ENCODE measurements at places on chromosomes 6 and 20.

- no peak for DNase-seq
Measured at GRCh38 chr6:120614723-120615122, 719.6 kb downstream of the TBC1D32 start.

- no peak for DNase-seq
Measured at GRCh38 chr6:155414049-155414448, 41.6 kb downstream of the NOX3 start.

GRCh38 chr6:111564482-111564945 is 41.2 kb downstream of the TRAF3IP2 start:
- DNase-seq = no peak

DNA sequence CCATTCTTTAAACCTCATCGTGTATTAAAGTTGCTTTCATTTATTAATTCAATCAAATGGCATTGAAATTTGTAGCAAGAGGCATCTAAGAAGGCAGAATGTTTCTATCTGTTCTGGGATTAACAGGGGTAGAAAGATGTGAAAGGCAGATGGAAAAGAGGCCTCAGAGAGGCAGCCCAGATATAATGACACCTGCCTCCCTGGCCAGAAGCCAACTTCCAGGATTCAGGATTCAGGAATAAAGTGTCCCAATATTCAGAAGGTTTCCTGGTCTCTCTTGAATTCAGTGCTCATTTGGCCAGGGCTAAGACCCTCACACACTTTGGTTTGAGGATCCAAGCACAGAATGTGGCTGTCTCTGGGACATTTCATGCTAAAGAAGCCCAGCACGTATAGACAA is 39.9 kb downstream of the HLA-B start:
- DNase-seq = no peak

DNA sequence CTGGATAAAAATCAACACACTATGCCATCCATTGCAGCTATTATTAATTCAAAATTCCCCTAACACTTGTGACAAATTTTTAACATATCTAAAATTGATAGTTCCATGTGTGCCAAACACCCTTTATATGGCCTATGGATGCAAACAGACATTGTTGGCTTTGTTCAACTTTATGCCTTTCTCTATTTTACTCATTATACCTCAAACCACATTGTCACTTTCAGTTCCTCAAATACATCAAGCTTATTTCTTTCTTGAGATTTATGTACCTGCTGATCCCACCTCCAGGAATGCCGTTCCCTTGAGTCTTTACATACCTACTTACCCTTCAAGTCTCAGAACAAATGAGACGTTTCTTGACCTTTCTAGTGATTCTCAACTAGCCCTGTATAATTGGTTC is 193.5 kb upstream of the PLN start:
- DNase-seq = no peak

GRCh38 chr6:170024940-170025339 is 265.9 kb downstream of the DLL1 start:
- no peak for DNase-seq

DNA sequence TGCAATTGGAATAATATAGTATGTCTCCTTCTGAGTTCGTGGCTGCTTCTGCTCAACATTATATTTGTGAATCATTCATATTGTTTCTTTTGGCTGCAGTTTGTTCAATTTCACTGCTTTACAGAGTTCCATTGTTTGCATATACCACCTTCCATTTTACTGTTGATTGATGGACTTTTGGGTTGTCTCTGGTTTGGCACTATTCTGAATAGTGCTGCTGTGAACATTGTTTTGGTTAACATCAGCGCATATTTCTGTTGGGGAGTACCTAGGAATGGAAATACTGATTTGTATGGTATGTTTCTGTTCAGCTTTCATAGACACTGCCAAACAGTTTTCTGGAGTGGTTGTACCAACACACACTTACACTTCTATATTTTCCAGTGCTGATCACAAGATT is 46.9 kb downstream of the UST start:
- no peak for DNase-seq

DNA sequence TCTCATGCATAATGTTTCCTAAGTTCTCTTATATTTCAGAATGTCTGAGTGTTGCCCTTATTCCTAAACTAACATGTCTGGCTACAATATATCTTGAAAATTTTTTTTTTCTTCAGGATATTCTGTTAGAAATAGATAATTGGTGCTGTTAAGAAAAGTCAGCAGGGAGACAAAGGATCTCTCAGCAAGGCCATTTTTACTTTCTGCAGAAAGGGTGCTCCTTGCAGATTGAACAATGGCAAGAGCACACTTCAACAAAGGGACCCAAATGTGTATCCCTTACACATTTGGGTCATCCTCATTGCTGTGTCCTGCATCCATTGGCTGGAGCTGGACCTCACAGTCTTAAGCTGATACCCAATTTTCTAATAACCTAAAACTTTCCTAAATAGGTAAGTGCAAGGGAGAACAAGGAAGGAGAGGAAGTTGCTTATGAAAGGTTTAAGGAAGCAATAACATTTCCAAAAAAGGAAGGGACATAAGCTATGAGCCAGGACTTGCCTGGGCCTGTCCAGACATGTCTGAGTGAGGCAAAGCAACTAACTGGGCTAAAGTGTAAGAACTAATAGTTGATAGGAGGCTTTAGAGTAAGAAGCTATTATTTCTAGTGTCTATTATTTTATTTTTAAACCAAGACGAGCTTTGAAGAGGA is 429.6 kb downstream of the BCKDHB start:
- no peak for DNase-seq

GRCh38 chr6:131979515-131980337 is 28.6 kb upstream of the CCN2 start:
- DNase-seq = no peak

DNA sequence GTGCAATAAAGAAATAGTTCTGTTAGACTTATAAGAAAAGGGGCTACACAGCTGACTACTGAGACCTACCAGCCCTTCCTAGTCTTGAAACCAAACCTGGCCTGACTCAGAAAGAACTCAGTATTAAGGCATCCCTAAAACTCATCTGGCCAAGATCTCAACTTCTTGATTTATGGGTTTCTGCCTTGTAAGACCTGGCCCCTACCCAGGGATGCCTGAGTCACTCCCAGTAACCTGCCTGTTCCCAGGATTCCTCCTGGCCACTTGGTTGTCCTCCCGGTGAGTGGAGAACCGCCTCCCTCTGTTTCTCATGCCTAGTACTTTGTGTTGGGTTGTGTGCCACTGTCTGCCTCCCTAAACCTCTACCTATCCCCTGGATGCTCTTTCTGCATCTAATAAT is 189.4 kb upstream of the PREP start:
- DNase-seq = no peak

- no peak for DNase-seq
Measured at GRCh38 chr20:15179381-15179780, 842.0 kb upstream of the FLRT3 start.

DNA sequence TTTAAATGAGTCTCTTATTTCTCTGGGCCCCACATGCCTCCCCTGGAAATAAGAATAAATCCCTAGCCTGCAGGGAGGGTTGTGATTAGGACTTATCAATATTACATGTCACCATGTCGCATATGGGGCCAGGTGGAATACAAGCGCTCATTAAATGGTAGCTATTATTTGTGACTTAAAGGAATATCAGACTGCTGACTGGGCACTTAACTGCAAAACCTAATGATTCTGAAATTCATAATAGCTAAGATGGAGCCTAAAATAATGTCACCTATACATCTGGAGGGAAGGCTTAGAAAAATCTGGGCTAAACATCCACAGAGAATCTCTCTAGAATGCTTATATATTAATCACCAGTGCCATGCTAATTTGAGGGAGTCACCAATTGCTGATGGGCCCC is 106.5 kb downstream of the LRFN2 start:
- DNase-seq = no peak

Data from activated CD8-positive, alpha-beta memory T cell treated with anti-CD3 and anti-CD28 coated beads for 1 hour (primary cell).